Activated T-cell treated with anti-CD3 and anti-CD28 coated beads for 1 hour (primary cell): ENCODE measurements at places on chromosomes 7 and 10.
A peak's percentile ranks its signal among the peaks of the same experiment; 100 is the strongest.

DNA sequence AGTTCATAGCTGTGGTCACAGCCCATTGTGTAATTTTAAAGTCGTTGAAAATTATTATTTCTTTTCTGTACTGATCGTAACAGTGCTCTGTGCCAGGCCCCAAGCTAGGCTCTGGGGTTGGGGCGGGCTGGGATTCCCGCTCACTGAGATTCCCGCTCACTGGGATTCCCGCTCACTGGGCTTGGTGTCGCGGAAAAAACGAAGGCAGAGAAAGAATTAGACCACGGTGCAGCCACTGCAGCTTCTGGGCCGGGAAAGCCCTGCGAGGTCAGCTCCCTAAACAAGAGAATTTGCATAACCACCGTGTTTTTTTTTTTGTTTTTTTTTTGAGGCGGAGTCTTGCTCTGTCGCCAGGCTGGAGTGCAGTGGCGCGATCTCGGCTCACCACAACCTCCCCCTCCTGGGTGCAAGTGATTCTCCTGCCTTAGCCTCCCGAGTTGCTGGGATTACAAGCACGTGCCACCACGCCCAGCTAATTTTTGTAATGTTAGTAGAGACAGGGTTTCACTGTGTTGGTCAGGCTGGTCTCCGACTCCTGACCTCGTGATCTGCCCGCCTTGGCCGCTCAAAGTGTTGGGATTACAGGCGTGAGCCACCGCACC is 31.2 kb downstream of the FOXK1 start:
- DNase-seq = no peak

GRCh38 chr10:112640638-112641037 is 193.6 kb downstream of the VTI1A start:
- no peak for DNase-seq

- DNase-seq = no peak
Measured at GRCh38 chr10:59844436-59844835, 61.9 kb downstream of the CCDC6 start.

DNA sequence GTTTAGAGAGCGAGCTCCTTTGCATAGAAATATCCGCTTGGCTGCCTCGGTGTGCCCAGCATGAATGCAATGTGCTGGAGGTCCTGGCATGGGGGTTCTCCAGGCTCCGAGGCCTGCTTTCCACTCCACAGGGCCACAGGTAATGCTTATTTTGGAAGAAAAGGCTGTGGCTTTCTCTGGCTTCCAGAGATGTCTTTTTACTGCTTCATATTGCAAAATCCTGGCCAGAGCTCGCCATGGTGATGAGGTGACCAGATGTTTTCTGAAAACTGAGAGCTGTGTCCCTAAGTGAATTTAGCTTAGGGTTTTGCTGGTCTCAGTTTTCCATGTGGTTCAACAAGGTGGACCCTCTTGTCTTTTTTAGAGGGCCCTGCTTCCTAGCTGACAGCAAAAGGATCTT is 65.2 kb downstream of the BMPER start:
- DNase-seq = no peak

GRCh38 chr7:99248391-99249095 is 24.1 kb upstream of the MYH16 start:
- no peak for DNase-seq

- no peak for DNase-seq
Measured at GRCh38 chr7:36523371-36524101, 133.9 kb downstream of the ANLN start.

DNA sequence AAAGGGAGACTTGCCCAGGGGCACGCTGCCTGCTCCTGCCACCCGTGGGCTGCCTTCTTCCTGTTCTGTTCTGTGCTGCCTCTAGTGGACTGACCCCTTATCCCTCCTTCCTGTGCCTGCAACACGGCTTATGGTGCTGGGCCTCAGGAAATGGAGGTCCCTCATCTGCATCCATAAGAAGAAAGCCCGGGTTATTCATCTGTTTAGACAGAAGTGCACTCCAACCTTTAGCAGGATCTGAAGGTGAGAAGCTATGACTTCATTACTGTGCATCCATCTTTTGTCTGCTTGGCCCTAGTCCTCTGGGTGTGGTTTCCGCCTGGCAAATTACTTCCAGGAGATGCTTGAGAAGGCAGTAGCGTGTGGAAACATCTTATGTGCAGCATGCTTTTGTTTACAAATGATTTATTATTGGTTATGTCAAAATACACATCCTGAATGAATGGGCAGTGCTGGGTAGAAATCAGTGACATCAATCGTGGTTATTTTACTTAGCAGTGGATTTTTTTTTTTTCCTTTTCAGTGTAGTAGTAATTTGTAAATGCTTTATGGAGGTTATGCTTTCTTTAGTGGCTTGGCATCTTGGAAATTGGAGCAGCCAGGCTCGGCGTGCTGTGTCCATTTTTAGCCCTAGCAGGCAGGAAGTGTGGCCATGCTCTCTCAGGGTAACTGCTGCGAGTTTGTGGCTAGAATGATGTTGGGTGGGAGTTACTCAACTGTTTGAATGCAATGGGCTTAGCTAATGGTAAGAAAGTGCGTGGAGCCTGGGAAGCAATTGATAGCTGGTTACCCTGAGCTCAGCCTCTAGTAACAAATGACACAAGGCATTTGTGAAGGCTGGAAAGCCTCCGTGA is 12.7 kb downstream of the PTPRE start:
- no peak for DNase-seq

GRCh38 chr7:104982308-104983075 is 31.5 kb upstream of the KMT2E start:
- DNase-seq = no peak

DNA sequence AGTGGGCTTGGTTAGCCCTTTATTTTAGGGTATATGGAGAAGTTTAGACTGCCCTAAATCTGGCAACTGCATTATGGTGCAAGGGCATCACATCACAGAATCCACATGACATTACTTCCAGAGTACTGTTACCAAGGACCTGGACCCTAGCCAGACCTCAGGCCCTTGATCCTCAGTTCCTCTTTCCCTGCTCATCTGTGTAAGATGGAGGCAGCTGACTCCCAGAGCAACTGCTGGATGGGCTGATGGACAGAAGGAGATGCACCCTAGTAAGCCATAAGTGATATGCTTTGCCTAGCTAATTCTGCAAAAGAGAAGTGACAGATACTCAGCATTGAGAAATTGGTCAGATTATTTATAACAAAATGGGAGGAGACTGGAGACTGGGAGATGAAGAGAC is 131.7 kb downstream of the DYNC1I1 start:
- DNase-seq = no peak

- DNase-seq = no peak
Measured at GRCh38 chr7:141201145-141201885, 127.5 kb downstream of the TMEM178B start.

GRCh38 chr7:22302951-22303423 is 54.0 kb downstream of the RAPGEF5 start:
- DNase-seq = no peak

- DNase-seq = no peak
Measured at GRCh38 chr7:47803846-47804245, 144.4 kb downstream of the PKD1L1 start.

GRCh38 chr7:17144322-17144721 is 154.1 kb upstream of the AHR start:
- peak; percentile 20 for DNase-seq

- DNase-seq = no peak
Measured at GRCh38 chr10:34192646-34193045, 622.5 kb downstream of the PARD3 start.

DNA sequence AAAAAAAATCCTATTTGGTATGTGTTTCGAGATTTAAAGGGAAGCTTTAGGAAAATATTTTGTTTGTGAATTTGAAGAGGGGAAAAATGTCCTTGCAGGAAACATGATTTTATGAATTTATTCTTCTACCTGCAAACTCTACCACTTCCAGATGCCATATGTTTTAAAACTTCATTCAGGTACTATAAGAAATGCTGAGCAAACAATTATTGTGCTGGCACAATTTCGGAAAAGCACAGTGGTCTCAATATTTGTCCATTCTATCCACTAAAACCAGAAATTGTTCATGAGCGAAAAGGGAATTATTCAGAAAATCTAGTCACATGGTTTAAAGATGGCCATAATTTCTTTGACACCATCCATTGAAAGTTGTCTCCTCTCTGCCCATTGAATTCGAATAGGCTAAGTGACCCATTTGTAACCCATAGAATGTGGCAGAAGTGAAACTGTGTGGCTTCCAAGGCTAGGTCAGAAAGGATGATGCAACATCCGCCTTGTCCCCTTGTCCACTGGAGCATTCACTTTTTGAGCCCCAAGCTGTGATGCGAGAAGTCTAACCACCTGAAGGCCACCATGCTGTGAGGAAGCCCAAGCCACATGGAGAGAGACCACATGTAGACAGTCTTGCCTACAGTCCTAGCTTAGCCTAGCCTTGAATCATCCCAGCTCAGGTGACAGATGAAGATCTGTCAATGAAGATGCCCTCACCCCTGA is 189.8 kb upstream of the PRKCQ start:
- DNase-seq = no peak

DNA sequence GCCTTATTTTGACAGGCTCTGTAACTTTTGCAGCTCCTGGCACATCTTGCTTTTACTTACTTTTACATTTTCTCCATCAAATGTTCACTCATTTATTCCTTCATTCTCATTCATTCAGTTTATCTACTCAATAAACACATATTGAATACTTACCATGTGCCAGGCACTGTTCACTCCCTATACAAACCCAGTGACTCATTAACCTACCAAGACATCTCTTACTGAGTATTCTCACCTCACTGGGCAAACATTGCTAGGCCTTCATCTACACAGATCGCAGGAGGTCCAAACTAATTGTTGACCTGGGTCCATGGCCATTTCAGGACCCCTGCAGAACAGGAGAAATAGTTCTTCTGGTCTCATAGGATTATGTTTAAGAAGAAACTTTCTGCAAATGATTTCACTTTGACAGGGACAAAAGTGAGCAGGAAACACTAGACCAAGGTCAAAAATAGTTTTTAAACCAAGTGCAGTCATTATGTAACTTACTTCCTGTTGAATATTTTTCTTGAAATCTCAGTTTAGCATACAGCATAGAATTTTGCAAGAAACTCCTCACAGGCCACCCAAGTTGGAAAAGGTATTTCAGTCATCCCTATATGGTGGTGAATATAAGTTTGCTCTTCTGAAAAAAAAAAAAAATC is 17.6 kb downstream of the SLC26A4 start:
- DNase-seq = no peak

- DNase-seq = no peak
Measured at GRCh38 chr10:33777223-33777622, 442.8 kb upstream of the NRP1 start.

DNA sequence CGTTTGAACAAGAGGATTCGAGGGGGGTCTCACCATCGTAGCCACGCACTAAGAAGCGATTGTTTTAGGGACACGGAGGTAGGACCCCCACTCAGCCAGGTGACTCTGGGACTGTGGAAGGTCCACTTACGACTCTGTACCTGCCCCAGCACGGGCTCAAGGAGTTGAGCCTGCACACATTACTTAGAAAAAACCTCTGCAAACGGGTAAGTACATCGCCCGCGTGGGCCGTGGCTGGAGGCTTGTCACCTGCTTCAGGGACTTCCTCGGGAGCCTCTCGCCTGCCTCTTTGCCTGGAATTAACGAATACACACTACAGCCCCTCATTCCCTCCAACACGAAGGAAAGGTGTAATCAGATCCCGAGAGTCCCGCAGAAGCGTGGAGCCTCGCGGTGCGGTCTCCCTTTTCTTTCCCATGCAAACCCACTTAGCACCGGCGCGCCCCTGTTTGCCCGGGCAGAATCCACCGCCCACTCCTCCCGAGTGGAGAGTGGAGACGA is 826 bp downstream of the PODXL start:
- no peak for DNase-seq

- peak; percentile 46 for DNase-seq
Measured at GRCh38 chr10:103244666-103245271, 918 bp upstream of the RPEL1 start.

DNA sequence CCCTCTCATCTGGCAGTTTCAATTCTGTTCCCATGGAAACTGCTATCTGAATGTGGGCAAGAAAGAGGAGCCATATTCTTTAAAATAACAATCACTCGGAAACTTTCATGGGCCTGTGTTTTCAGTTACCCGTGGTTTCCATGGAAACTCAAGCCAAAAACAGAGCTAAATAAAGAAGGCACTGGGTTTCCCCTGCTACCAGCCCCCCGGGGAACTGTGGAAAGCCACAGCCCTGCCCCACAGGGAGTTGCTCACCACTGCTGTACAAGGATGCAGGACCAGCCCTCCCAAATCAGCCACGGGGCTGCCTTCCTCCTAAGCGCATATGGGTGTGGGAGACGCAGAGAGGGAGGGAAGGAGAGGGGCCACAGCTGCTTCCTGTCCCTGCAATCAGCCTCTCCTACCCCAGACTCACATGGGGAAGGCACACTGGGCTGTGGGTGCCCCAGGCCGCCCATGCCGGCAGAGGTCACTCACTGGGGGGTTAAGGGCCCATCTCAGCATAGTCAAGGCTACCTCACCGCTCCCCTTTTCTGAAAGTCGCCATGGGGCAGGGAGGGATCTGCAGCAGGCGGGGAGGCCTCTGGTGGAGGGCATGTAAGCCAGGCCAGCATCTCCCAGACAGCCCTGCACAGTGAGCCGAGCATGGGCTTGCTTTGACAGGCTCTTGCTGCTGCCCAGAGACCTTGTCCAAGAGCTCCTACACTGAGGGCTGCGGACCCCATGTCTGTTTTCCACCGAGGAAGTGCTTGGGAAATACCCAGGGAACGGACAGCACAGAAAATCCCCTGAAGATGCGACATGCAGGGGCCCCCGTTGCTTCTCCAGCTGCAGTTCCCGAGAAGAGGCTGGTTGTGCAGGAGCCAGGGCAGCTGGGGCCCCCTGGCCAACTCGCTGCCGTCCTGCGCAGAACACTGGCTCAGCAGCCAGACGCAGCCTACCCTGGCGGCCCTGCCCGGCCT is 157.3 kb upstream of the PPP2R2D start:
- no peak for DNase-seq

DNA sequence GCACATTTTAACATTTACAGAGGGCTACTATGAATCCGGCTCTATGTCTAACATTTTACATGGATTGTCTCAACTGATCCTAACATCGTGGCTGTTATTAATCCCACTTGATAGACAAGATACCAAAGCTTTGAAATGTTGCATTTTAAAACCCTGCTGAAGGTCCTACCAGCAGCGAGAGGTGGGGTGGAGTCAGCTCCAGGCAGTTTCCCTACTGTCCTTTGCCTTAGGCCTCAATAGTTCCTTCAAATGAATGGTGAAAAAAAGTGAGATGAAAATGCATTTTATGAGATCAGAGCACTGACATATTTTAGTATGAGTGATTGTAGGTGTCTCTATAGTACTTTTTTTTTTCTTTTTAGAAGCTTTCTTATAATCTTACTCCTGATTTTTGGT is 26.6 kb downstream of the BAIAP2L1 start:
- no peak for DNase-seq

- no peak for DNase-seq
Measured at GRCh38 chr10:44936314-44936975, 23.2 kb upstream of the RASSF4 start.
